Suprapubic skin (tissue), 4 donors: ENCODE measurements at places on chromosomes 6 and 20. TPM values are rescaled to one million over a fixed set of nuclear protein-coding genes. Genes with fewer than 3 reads are reported as not detected.

ADGB gene
- total RNA-seq: 3.6 TPM

- no peak for DNase-seq
Observed at GRCh38 chr20:21698494-21699215, 6.8 kb upstream of the PAX1 start.

DNA sequence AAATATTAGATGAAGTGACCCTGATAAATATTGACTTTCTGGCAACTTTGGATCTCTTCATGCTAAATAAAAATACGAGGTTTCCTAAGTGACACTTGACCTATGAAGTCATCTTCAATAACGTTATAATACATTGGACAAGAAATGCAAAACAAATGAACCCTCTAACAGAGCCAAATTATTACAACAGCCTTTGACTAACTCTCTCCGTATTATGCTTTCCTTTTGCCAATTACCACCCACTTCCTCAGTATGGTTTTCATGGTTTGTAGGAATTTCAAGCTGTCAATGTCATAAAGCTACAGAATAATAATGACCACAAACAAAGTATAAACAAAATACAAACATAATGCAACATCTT, 210.5 kb downstream of the MOXD1 start:
- no peak for DNase-seq

- peak; percentile 29 for DNase-seq
Observed at GRCh38 chr6:33996120-33996475, 149.8 kb downstream of the GRM4 start.

PM20D2 gene
- total RNA-seq: 16.1 TPM

- no peak for DNase-seq
Observed at GRCh38 chr6:140201787-140202458, 827.5 kb upstream of the CITED2 start.

- DNase-seq: no peak
Observed at GRCh38 chr6:117908246-117909068, 1.4 kb downstream of the SLC35F1 start.

- no peak for DNase-seq
Observed at GRCh38 chr6:42571611-42572342, 7.9 kb downstream of the UBR2 start.

DNA sequence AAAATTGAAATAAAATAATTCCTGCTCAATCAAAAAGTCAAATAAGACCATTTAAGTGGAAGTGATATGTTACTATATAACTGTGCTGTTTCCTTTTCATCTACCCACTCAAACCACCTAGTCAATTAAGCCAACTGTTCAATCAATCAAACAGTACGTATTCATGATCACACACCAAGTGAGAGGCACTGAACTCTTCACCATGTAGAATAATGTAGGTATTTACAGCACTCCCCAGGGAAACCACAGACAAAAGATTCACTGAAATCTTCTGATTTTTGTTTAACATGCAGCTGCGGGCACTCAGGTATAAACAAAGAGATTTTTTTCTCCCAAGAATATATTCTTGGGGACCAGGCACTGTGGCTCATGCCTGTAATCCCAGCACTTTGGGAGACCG, 21.3 kb upstream of the OPRM1 start:
- no peak for DNase-seq

DNA sequence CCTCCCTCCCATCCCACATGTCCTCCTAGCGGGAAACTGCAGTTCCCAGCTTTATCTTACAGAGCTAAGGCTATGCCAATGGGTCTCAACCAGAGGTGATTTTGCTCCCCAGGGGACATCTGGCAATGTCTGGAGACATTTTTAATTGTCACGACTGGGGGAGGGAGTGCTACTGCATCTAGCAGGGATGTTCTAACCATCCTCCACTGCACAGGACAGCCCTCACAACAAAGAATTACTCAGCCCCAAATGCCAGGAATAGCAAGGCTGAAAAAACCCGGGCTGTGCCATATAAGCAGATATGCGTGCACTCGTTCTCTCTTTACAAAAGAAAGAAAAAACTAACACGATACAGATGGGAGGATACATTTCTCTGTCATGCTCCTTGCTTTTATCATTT, 8.5 kb downstream of the MRPS18A start:
- no peak for DNase-seq

DNA sequence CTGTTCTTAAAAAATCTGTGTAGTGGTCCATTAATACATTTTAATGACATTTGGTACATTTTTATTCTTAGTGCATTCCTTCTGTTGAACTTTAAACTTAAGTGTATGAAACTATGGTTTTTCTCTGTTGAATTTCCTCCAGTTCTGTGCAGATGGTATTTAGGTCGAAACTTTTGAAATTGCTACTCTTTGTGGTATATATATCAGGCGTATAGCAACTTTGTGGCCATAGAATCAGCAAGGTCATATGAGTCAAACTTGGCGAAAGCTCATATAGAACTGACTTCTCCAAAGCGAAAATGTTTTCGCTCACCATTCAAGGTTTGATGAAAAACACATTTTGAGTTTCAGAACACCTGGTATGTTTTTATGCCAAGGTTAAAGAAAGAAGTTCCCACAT, 93.7 kb downstream of the MAP3K4 start:
- no peak for DNase-seq

- no peak for DNase-seq
Observed at GRCh38 chr6:165091121-165091785, 218.2 kb downstream of the C6orf118 start.
